H1 (cell line): ENCODE measurements at places on chromosomes 1 and 21. TPM values are rescaled to one million over a fixed set of nuclear protein-coding genes. Genes with fewer than 3 reads are reported as not detected.

DNA sequence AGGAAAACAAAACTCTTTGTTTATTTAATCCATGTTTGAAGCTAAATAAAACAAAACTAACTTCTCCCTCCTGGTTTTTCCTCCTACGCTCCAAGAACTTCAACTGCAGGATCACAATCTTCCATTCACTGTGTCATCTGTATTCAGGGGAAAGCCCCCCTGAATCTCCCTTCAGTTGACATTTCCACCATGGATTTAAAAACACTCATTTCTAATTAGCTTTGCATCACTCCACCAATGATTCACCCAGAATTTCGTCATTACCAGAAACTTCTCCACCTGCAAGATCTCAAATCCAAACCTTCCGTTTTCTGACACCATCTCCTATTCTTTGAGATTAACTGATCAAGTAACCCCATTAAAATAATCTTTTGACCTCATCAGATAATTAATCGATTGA lies 10.9 kb upstream of the RGS5 start:
- H3K4me3 ChIP-seq: no peak overlapping the region
- no peaks in the 10 kb centered on the region for H3K27me3 ChIP-seq
- H3K36me3 ChIP-seq: no peaks in the 10 kb centered on the region; the same call in 1 of the 2 replicates
- no peak for DNase-seq

Gene SPRR4
- total RNA-seq: not detected in 2 replicates

GRCh38 chr1:145707183-145707867 lies at the start of gene PDZK1:
Gene PDZK1, minus strand, starts transcription at chr1:145707368. Its CDS starts 19,347 bp downstream, at chr1:145688021.
- H3K27ac ChIP-seq: no peak within 1 kb of the TSS
- H3K4me3 ChIP-seq: no peak within 1 kb of the TSS
- peaks cover 5% of the 10 kb centered on the region for H3K4me1 ChIP-seq
- H3K27me3 ChIP-seq: no peaks in the 10 kb centered on the region

DNA sequence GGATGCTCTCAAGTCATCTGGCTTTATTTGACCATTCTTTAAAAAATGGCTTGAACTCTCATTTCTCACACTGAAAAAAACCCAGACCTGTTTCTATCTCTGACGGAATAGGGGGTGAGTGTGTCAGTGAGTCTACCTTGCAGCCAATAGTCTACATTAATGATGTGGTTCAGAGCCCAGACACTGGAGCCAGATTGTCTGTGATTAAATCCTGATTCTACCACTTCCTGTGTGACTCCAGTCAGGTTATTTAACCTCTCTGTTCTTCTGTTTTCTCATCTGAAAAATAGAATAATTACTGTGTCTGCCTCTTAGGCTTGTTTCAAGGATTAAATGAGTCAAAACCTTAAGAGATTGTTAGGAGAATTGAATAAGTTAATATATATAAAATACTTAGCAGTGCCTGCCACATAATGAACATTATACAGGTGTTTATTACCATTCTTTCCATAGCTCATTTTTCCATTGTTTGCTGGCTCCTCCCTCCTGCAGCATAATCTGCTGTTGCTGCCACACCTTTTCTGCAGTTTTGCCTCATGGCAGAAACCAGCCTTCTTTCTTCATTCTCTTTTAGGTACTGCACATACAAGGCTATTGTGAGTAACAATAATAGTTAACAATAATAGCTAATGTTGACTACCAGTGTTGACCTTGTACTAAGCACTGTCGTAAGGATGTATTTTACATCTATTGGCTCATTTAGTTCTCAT lies 157.6 kb upstream of the IVNS1ABP start:
- DNase-seq: no peak
- H3K27me3 ChIP-seq: no peaks in the 10 kb centered on the region
- no peaks in the 10 kb centered on the region for H3K4me1 ChIP-seq
- no peaks in the 10 kb centered on the region for H3K36me3 ChIP-seq

Gene GLIS1
- total RNA-seq: 0.21 and 0.22 TPM in 2 replicates

Gene TRIM33
- 50.8 and 52.3 TPM in 2 replicates for total RNA-seq

DNA sequence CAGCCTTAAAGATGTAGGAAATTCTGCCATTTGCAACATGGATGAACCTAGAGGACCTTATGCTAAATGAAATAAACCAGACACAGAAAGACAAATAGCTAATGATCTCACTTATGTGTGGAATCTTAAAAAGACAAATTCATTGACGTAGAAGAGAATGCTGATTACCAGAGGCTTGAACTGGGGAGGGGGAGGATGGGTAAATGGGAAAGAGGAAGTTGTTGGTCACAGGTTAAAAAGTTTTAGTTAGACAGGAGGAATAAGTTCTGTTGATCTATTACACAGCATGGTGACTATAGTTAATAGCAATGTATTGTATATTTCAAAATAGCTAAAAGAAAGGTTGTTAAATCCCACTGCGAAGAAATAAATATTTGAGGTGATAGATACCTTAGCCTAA lies 62.8 kb downstream of the PKN2 start:
- H3K36me3 ChIP-seq: no peaks in the 10 kb centered on the region
- no peaks in the 10 kb centered on the region for H3K4me1 ChIP-seq
- DNase-seq: no peak
- no peak overlapping the region for H3K27ac ChIP-seq

Gene CXADR
- 142 and 145 TPM in 2 replicates for total RNA-seq

Gene SPRR3
- not detected in 2 replicates for total RNA-seq

DNA sequence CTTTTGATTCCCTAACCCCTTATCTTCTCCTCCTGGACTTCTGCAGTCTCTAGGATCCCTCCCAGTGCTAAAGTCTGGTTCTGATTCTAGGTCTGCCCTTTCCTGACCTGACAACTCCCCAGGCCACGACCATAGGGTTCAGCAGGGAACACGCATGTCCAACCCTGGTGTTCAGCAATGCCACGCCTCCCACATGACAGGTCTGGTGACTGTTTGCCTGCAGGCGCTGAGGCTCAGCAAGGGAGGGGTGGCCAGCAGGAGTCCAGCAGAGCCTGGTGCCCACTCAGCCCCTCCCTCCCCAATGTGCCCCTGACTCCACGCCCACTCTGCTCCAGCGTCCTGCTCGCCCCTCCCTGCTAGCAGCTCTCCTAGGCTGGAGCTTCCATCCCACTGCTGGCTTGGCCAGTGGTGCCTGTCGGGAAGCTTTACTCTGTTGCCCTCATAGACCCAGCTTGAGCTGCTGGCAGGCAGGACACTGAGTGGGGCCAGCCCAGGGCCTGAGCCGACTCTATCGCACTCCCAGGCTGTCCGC lies 17.3 kb downstream of the SLC9A1 start:
- no peak overlapping the region for H3K4me3 ChIP-seq
- no peaks in the 10 kb centered on the region for H3K27me3 ChIP-seq
- DNase-seq: no peak
- H3K27ac ChIP-seq: no peak overlapping the region
- peaks cover 9% of the 10 kb centered on the region for H3K4me1 ChIP-seq

Gene SMAP2
- total RNA-seq: 5.0 and 5.5 TPM in 2 replicates

- no peak for DNase-seq
- H3K4me3 ChIP-seq: no peak overlapping the region
- no peak overlapping the region for H3K27ac ChIP-seq
- 0 out of 2 replicates have a peak, but pooled peaks cover 3% of the 10 kb centered on the region for H3K4me1 ChIP-seq
Observed at GRCh38 chr1:18908911-18909771, 6.8 kb upstream of the ALDH4A1 start.

DNA sequence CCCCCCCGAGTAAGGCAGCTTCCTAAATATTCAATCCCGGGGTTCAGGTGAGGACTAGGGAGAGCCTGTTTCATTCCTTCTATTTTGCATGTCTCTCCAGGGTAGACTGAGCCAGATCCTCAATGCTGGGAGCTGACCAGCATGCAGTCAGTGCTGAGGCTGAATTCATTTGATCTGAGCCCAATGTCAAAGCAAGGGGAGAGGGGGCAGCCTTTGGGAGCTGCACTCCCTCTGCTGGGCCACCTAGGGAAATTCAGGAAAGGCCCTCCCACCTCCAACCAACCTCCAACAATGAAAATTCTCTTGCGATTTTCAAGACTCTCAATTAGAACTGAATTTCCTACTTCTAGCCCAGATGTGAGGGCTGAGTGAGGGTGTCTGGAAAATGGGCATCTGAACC lies 371.2 kb downstream of the NPHP4 start:
- no peaks in the 10 kb centered on the region for H3K36me3 ChIP-seq
- no peak overlapping the region for H3K4me3 ChIP-seq

DNA sequence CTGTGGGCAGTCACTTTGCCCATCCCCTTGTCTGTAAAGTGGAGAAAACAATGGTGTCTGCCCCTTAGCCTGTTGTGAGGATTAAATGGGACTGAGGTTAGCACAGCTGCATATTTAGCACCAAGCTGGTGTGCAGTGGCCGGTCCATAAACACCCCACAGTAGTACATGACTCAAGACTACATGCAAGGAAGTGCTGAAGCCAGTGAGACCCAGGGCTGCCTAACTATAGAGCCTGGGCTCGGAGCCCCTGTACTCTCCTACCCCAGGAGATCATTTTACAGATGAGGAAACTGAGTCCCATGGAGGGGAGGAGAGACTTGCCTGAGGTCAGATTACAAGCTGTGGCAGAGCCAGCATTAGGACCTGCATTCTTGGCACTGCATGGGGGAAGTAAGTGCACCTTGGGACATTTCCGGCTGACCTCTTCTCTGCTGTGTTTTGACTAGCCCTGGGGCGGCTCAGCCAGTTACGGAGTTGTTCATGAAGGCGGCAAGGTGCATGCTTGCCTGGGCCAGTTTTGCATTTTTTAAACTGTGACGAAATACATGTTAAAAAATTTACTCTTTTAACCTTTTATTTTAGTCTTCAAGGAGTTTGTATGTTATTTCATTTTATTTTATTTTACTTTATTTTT lies 3.2 kb downstream of the SERINC2 start:
- no peaks in the 10 kb centered on the region; the same call in 1 of the 2 replicates for H3K27me3 ChIP-seq
- no peak overlapping the region for H3K4me3 ChIP-seq
- no peak for DNase-seq
- no peak overlapping the region; the same call in 1 of the 2 replicates for H3K27ac ChIP-seq
- no peaks in the 10 kb centered on the region for H3K36me3 ChIP-seq
- H3K4me1 ChIP-seq: peaks cover 27% of the 10 kb centered on the region

DNA sequence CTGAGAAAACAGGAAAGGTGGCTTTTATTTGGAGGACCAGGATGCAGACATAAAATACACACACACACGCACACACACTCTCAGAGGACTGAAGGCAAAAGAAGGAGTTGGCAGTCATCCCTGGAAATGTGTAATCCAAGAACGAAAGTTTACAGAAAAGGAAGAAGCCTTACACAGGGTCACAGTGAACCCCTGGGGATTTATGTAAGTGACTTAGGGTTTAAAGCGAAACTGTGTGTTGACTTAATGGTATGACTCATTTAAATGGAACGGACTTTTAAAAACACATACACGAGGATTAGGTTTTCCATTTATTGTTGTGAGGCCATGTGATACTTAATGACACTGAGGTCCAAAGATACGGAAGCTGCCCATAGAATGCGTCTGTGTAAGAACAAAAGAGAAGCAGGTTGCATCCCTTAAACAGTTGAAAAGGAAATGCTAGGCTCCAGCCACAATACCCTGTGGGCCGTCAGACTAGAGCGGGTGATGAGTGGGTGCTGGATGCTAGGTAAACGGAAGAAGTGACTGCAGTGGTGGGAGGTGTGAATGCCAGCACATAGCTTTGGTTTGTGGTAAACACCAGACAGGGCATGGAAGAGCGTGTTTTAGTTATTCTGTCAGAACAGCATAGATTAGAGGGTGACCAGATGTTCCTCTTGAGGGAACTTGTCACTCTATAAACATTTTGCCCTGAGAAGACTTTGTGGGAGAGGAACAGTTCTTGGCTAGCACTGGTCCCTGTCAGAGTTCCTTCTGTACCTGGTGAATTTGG lies 21.6 kb upstream of the BCL10 start:
- H3K36me3 ChIP-seq: no peaks in the 10 kb centered on the region
- no peaks in the 10 kb centered on the region for H3K4me1 ChIP-seq
- no peak overlapping the region for H3K4me3 ChIP-seq

DNA sequence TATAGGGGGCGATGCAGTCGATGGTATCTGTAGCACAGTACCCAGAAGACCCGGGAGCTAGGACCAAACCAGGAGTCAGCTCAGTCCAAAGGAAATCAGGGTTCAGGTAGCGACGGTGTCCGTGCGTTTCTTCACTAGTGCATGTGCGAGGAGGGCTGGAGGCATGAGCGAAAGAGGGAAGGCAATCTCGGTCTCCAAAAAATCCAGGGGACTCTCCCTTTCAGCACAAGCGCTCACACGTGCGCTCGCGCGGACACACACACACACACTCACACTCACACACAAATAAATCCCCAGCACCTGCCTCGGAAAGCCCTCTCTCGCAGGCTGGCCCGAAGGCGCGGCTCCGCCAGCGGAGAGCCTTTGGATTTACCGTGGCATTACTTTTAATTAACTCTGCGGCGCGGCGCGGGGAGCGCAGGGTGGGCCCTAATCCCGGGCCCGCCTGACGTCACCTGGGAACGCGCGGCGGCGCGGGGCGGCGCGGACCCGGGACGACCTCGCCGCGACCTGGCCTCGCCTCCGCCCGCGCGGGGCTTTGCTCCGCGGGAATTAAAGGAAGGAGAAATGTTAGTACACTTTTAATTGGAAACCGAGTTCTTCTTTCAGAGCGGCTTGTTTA lies 121.2 kb downstream of the LMX1A start:
- no peak for DNase-seq
- peaks cover 3% of the 10 kb centered on the region for H3K4me1 ChIP-seq
- no peaks in the 10 kb centered on the region for H3K36me3 ChIP-seq

Gene HES2
- total RNA-seq: 0.15 and 0.36 TPM in 2 replicates

Gene TRIM46
- 15.0 and 15.5 TPM in 2 replicates for total RNA-seq

Gene TTC34
- total RNA-seq: 0.36 and 0.50 TPM in 2 replicates
